Activated naive CD8-positive, alpha-beta T cell treated with anti-CD3 and anti-CD28 coated beads, Interleukin-2, amount 10 ng/mL, durations not matched to agents 7 days and 5 days (primary cell): ENCODE measurements at places on chromosomes 5 and 9.

DNA sequence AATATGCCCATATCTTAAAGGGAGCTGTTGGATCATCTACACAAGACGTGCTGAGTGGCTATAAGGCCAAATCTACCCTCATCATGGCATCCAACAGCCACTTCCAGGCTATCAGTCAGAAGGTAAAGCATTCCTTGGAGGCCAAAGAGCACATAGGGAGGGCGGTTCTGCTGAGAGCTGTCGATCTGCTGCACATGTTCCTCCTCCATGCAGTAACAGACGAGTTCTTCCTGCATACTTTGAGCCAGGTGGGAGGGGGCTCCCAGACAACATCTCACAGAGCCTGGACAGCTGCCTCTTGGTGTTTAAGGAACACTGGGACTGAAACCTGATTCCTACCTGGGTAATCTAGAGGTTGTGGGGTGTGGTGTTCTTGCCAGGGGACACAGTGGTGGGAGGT is 93.3 kb upstream of the RAI14 start:
- DNase-seq, result no peak

GRCh38 chr9:68951879-68952659 is 61.8 kb downstream of the PRKACG start:
- no peak for DNase-seq

DNA sequence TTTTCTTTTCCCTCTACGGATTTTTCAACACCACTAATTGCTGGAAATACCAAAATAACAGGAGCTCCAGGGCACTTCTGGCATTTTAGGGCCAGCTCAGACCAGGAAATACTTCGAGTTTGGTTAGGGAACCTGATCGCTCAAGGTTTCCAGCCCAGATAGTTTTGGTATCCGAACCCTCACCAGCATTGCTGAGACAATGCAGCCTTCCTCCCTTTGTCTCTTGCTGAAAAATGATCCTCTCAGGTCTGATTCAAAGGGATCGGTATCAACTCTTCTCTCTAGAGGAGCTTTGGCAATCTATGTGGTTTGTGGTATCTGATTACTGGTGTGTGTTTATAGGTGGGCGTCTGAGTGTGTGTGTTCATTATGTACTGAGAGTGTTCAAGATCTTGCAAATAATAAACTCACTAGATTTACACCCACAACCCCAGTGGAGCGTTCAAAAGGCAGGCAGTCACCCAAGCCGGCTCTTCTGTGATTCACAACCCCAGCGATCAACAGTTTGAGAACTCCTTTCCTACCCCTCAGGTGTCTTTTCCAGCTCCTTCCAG is 122.8 kb upstream of the EGFLAM start:
- DNase-seq, result no peak

- no peak for DNase-seq
Observed at GRCh38 chr5:10400831-10401230, 40.8 kb upstream of the ROPN1L start.

- no peak for DNase-seq
Observed at GRCh38 chr5:148653836-148654781, at the start of gene HTR4. HTR4 (minus strand) TSS chr5:148654527; CDS start chr5:148637014, 17,513 bp downstream.

DNA sequence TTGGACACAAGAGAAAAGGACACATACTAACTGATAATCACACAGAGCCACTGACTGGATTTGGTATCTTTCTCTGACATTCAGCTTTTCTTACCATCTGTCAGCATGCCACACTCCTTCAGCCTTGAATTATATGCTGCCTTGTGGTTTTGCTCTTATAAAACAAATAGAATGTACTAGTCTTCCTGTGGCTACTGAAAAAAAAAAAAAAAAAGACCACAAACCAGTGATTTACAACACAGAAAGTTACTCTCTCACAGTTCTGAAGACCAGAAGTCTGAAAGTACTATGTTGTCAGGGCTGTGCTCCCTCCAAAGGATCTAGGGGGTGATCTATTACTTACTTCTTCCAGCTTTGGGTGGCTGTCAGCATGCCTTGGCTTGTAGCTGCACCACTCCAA is 82.3 kb downstream of the THBS4 start:
- DNase-seq, result no peak

DNA sequence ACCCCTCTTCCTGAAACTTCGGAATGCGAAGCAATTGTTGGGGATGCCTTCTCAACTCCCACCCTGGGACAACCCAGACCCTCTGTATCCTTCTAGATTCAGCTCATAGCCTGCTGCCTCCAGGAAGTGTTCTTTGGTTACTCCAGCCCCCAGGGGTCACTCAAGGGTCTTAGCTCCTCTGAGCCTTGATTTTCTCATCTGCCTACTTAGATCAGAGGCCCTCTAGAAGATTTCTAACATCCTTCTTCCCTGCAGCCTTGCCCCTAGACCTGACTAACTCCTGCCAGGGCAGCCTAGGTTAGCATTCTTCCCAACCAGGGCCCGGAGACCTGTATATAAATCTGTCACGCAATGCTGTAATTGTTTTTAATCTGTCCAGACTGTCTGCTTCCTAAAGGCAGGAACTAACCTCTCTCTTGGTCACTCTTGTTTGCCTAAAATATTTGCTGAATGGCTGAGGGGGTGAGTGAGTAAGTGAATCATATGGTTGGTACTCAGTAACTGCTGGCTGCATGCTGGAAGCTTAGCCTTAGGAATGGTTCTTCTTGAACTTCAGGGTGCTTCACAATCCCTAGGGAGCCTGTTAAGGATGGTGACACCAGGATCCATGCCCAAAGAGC is 8.2 kb downstream of the GALNT10 start:
- DNase-seq, result no peak

- no peak for DNase-seq
Observed at GRCh38 chr9:5493679-5494511, 16.4 kb upstream of the PDCD1LG2 start.

DNA sequence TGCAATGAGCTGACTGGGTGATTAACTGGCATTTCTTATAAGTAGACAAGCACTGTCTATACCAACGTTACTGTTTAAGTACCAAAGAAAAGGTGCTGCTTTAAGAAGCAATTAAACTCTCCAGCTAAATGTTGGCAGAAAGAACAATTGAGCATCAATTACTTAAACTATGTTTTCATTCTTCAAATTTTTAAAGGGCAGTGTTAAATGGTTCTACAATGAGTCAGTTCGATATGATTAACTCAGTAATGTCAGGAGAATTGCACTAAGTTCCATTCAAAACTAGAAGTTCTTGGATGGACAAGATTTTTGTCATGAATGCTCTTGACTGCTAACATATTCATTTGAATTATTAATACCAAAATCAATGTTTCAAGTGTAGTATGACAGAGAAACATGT is 593.7 kb downstream of the DNAH5 start:
- no peak for DNase-seq

DNA sequence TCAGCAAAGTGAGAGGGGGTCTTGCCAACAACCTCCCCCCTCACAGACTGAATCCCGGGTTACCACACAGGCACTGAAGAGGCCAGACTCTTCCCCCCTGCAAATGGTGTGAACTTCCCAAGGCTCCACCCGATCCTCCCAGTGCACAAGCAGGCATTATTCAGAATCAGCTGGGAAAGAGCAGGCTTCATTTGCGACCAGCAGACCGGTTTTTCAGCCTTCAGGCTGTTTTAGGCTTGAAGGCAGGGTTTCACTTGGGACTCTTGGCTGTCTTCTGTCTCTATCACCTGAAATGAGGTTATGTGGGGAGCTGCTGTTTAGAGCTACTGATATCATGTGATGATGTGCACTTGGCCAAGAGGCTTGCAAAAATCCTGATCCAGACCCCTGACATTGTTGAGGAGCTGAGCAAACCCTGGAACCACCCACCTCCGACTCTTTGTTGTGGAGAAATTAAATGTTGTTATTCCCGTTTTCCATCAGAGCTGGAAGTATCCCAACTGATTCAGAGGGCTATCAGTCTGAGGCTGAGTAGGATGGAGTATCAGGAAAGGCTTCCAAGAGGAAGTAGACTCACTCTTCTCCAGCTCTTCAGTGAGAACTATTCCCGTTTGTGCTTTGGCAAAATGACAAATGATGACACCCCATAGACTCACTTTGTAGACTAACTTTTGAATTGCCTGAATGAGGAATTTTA is 63.3 kb upstream of the ZFR start:
- no peak for DNase-seq

DNA sequence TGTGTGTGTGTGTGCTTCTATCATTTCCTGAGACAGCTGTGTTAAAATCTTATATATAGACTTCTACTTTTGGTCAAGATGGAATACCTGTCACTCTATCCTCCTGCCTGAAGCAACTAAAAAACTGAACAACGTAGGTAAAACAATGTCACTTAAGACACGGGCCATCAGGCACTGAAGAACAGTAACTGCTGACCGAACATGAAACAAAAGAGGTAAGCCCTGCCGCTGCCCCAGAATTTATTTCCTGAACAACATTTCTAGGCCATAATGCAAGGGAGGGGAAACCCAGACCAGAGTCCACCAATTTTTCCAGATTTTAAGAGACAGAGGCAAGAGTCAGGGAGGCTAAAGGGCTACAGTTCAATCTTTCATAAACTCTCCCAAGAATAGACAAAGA is 156.0 kb downstream of the CDC42SE2 start:
- no peak for DNase-seq

DNA sequence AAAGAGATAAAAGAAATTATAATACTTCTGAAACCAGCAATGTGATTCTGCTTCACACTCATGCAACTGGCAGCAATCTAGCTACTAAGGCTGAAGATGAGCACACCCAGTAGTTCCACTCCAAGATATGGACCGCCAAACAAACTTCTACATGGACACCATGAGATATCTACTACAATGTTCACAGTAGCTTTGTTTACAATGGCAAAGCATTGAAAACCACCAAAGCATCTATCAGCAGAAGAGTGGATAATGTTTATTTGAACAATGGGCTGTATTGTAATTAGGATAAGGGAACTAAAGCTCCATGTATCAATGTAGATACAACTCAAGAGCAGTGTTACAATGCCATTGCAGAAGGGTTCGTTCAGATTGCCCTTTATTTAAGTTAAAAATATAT is 91.2 kb upstream of the ERBIN start:
- DNase-seq, result no peak

DNA sequence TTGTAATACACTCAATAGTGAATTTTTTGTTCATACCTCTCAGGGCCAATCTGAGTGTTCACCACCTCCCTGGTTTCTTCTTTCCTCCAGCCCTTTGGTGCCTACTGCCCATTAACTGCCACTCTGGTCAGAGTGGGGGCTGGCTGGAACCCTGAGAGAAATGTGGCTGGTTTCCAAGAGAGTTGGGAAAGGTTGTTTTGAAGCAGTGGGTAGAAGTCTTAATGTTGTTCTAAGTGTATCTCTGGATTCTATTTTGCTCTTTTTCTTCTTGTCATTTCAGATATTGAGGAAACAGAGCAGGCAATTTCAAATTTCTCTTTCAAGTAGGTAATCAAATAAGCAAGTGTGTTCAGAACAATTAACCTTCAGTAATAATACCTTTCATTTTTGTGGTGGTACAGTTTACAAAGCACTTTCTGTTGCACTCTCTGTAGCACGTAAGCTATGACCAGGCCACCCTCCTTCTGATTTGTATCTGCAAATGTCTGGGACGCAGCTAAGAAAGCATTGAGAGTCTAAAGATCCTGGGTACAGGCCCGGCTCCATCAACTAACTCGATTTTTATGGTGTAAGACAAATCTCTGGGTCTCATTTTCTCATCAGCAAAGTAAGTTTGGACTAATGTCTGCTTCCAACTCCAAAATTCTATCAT is 8.4 kb downstream of the SLC1A3 start:
- DNase-seq, result no peak

- peak; percentile 92 for DNase-seq
Observed at GRCh38 chr9:121074370-121075250, at the start of gene CNTRL. CNTRL (plus strand) TSS chr9:121074955; CDS start chr9:121088327, 13,372 bp downstream.

DNA sequence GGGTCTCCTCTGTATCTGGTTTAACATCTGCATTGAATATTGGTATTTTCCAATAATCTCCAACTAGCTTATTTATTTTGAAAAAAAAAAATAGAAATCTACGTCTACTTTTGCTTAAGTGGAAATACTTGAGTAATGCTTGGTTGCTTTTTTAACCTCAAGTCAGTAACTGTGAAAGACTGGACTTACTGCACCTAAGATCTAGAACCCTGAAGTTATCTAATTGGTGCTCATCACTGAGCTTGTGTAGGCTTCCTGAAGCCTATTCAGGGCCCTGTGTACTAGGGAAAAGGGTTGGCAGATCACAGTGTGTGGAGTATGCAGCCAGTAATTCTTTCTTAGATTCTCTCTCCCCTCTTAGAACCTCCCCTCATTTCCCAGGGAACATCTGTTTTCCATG is 16.2 kb downstream of the SLC1A1 start:
- no peak for DNase-seq

- peak; percentile 64 for DNase-seq
Observed at GRCh38 chr5:157744051-157745011, 819 bp downstream of the LSM11 start.

DNA sequence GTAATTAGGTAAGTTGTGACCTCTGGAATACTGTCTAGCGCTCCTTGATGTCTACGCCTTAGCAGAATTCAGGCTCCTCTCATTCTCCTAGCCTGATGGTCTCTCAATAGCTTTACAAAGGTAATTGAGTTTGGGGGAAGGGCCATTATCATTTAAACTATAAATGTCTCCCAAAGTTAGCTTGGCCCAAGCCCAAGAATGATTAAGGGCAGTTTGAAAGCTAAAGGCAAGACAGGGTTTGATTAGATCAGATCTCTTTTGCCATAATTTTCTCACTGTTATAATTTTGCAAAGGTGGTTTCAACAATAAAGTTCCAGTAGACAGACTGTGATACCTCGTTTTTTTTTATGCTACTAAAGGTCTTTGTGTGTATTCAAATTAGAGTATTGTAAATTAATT is 3.7 kb upstream of the SLC30A5 start:
- no peak for DNase-seq

DNA sequence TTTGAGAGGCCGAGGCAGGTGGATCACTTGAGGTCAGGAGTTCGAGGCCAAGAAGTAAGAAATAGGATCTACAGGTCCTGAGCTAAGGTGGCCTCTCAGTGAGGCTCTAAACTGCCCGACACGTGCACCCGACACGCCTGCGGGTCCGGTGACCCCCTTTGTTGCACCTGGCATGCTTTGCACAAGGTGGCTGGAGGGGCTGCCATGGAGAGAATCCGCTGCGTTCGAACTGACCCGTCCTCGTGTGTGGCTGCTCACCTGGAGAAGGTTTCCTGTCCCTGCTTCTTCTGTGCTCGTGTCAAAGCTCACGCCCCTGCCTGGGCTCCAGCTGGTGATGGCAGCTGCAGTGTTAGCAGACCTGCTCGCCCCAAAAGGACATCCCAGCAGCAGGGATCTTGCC is 5.7 kb upstream of the OLFM1 start:
- no peak for DNase-seq

GRCh38 chr5:67393211-67393610 is 196.6 kb upstream of the CD180 start:
- no peak for DNase-seq

DNA sequence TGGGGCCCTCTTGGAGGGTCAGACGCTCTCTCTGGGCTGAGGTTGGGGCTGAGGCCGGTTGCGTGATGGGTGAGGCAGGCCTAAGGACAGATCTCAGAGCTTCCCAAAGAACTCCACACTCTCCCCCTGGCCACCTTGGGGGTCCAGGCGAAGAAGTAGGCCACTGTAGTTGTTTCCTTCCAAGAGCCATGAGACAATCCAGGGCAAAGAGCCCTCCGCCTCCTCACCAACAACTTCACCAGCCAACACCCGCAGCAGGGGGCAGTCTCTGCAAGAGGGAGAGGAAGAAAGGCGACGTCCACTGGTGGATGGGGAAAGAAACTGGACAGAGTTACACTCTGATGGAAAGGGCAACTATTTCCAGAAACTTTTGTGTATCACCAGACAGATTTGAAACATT is 10.7 kb downstream of the SLC35A4 start:
- no peak for DNase-seq
